ENCODE measurements at places on chromosomes 2 and 18.

DNA sequence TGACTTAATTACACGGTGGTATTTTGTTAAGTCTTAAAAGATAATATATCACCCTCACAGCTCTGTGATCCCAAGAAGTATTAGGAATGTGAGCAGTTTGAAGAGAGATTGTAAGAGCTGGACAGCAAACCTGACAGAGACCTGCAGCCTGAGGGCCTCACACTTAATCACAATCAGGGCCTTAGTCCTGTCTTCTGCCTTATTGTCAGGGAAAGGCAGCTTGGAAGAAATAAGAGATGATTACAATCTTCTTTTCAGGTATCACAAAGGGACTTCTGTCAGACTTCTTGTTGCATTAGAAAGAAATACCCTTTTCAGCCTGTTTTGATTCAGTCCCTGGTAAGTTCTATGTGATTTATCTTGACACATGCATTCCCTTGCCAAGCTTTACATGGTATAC lies 1433.8 kb upstream of the SLC39A10 start:
- DNase-seq, result no peak

- DNase-seq, result no peak
These were observed 62.5 kb downstream of the REEP1 start for GRCh38 chr2:86274918-86275275.

DNA sequence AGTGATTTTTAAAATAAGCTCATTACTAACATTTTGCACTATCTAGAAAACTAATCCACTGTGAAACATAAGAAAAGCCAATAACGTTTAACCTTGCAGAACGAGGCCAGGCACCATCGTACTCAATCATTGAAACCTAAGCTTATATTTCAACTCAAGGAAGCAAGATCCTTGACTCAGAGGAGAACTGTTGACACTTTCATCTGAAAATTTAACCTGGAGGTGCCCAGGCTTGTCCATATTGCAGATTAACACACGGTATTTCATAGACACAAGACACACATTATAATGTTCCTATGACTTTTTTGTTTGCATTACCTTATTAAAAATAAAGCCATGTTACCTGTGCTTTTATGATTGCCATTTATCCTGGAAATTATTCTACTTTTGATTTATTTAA lies 89.6 kb downstream of the ZNF385B start:
- DNase-seq, result no peak

DNA sequence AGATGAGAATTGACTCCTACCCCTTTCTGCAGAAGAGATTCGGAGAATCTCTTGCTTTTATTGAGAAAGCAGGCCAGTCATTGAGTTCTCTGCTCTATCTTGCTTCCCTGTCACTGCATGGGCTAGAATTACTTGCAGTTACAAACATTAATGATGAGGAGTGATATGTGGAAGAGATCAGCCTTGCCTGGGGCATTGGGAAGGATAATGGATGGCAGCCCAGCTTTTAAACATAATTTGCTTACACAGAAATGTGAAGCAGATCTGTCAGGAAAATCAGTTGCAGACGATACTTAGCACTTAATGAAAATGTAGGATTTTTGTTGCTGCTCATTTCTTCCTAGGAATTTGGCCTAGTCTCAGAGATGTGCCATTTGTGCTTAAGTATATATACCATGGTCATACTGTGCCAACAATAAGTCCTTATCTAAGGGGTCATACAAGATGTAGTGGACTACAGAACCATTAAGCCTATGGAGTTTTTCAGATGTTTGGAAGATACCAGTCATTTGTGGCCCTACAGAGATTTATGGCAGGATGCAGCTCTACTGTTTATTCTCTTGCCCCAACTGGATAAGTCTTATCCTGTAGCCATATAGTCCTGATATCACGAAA lies 92.7 kb downstream of the XRCC5 start:
- no peak for DNase-seq

DNA sequence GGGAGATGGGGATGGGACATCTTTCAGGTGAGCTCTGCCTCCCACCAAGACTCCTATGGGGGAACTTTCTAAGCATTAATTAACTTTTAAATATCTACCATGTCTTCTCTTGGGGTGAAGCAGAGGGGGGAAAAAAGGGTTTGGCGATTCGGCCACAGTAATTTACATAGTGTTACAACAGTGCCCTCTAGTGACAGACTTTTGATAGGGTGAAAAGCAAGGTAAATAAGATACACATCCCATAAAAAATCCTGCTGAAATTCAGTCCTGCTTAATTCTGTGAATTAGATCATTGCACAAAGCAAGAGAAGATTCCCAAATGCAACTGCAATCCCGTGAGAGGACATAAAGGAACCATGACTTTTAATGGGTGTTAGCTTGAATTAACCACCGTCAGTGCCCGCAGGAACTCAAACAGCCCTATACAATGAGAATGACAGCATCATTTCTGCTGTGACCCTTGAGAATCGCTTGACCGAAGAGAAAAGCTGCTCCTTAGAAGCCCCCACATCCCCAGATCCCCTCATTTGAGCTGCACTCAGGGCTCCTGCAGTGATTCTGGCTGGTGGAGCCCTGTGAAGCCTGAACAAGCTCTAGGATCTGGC lies 32.8 kb downstream of the FAM124B start:
- DNase-seq, result peak; percentile 63

GRCh38 chr2:241140445-241140840 lies 8.8 kb downstream of the PASK start:
- DNase-seq, result no peak

- no peak for DNase-seq
These were observed 113.9 kb upstream of the CCDC68 start for GRCh38 chr18:55073116-55073515.

GRCh38 chr18:12828116-12829051 lies 55.7 kb downstream of the PTPN2 start:
- no peak for DNase-seq

DNA sequence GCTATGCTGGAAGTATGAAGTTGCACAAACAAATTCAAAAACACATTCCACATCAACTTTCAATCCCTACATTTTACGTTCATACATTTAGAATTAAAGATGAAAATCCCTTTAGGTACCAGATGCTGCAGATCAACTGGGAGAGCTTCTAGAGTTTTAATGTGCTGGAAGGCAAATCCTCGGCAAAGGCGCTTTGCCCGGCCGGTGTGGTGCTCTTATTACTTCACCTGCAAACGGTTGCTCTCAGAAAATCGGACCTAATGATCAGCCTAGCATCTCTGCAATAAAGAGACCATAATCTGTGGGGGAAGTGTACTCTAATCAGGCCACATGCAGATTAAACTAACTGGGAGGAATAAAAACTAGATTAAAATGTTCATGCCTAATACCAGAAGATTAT lies 513.8 kb downstream of the ZEB2 start:
- DNase-seq, result no peak

GRCh38 chr18:12839057-12839525 lies 44.9 kb downstream of the PTPN2 start:
- DNase-seq, result no peak

GRCh38 chr18:13270279-13270855 lies 51.8 kb downstream of the LDLRAD4 start:
- no peak for DNase-seq

DNA sequence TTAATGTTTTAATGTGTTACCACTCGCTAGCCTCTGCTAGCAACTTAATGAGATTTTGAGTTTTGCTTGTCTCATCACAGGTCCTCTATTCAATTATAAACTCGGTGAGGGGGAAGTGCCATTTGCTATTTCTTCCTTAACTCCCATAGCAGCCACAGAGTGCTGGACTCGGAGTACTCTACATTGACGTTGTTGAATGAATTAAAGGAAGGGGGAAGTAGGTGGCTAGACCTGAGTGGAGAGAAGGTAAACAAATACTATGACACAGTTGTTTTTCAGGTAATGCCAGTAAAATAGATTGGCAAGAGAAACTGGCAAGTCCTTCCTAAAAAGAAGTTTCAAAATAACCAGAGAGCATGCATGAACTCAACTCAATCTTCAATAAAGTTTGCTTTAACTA lies 339.3 kb downstream of the HRH4 start:
- DNase-seq, result no peak

GRCh38 chr2:145845207-145845894 lies 1325.4 kb upstream of the ZEB2 start:
- no peak for DNase-seq

DNA sequence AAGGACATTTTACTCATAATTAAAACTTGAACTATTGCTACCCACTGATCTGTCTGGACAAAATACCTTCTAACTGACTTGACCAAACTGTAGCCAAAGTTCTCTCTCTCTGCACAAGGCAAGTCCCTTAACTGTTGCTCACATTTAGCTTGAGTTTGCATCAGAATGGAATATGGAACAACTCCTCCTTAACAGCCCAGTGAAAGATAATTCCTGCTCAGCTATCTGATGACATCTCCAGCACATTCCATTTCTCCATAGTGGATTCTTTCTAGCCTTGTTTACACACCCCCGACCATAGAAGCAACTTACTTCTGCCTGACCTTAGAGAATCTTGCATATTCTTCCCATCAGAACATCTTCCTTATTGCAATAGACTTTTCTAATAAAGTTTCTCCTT lies 317.2 kb upstream of the CDH2 start:
- DNase-seq, result no peak

DNA sequence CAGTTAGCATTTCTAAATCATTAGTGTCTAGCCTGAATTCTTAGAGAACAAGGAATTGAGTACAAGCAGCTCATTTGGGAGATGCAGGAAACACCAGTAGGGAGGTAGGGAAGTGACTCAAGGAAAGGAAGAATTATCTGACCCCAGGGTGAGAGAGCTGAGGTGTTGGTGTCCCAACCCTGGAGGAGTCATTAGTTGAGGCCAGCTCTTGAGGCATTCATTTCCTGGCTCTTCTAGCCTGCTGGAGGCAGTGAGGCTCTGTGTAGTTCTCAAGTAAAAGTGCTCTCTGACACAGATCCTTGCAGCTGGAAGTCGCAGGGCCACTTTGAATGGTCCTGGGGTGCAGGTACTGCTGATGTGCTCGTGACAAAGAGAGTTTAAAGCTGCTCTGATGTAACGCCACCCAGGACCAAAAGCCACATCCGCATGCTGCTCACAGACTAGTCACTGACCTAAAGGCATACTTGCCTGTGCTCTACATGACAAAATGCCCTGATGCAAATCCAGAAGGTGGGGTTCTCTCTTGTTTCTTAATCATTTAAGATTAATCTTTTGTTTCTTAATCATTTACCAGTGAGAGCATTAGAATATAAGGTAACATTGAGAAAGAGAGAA lies 299.5 kb upstream of the LYPD1 start:
- no peak for DNase-seq

GRCh38 chr18:903701-904100 lies 970 bp upstream of the ADCYAP1 start:
- peak; percentile 24 for DNase-seq

- peak; percentile 80 for DNase-seq
These were observed 503 bp downstream of the ZNF513 start for GRCh38 chr2:27379836-27380625.

- no peak for DNase-seq
These were observed 7.1 kb upstream of the CYS1 start for GRCh38 chr2:10087360-10087759.

DNA sequence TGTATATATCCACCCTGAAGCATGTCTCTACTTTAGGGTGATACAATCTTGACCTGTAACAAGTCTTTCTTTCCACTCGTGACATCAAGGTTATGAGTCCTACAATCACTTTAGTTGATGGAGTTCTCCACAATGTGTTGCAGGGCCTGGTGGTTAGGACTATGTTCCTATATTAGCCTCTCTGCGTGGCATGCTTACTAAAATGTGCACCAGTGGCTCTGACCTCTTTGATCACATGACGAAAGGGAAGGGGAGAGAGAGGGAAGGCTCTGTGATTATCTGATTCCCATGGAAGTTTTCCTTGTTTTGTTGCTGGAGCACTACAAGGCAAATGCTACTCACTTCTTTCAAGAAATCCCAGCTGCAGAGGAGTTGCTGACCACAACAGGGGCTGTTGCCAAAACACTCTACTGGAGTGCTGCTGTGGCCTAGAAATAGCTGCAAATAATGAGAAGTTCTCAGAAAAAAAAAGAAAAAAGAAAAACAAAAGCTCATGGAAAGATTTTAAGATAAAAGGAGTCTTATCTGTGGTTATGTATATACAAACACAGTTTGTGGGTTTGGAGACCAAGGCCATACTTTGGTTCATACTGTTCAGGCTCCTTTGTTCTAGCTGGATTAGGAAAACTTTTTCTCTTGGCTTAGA lies 272.8 kb upstream of the MMADHC start:
- DNase-seq, result peak; percentile 37

GRCh38 chr18:73258375-73259087 lies 390.7 kb upstream of the NETO1 start:
- DNase-seq, result no peak

- no peak for DNase-seq
These were observed 35.0 kb downstream of the ASB18 start for GRCh38 chr2:236229186-236229585.

GRCh38 chr18:77376043-77376732 lies 126.5 kb downstream of the GALR1 start:
- DNase-seq, result peak; percentile 21

DNA sequence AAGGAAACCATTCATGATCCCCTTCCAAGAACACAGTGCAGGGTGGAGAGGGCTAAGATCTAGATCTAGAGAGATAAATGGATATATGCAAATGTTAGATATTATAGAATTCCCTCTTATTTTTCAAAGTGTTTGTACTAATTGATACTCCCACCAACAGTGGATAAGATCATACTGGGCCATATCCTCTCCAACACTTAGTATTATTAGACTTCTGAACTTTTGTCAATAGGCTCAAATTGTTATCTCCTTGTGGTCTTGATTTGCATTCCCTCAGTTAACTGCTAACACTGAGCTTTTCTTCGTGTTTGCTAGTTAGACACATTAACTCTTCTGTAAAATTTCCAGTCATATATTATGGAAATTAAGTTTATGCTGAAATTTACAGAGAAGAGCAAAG lies 56.5 kb upstream of the GRB14 start:
- DNase-seq, result no peak

DNA sequence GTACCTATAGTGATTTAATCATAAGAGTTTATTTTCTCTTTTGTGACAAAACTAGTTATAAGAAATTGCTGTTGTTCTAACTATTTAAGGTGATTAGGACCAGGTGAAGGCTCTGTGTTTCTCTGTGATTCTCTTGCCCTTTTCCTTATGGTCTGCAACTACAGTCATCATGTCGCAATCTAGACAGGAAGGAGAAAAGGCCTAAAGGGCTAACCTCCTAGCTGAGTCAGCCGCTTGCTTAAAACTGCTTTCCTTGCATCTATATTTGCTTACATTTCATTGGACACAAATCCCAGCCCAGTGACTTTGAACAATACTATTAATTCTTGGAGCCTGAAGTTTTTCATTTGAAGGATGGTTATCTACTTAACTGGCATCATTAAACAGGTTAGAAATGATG lies 93.1 kb downstream of the PIK3C3 start:
- no peak for DNase-seq

DNA sequence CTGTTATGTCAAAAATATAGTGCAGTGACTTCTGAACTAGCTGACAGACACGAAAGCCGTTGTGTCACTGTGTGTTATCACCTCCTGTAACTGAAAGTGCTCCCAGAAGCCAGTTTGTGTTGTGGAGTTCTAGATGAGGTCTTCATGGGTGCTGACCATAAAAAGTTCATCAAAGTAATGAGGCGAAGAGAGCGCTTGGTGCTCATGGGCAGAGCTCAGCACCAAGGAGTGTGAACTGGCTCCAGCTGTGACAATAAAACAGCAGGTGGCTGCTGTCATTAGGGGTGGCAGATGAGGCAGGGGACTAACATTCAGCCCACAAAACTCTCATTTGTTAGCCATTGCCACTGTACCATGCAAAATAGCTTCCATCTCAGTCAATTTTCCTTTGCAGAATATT lies 151.1 kb downstream of the ZNF407 start:
- DNase-seq, result no peak

- DNase-seq, result no peak
These were observed 602.2 kb downstream of the NYAP2 start for GRCh38 chr2:226001716-226002115.

- no peak for DNase-seq
These were observed 117.3 kb downstream of the PLB1 start for GRCh38 chr2:28613186-28613585.

Data from Ammon's horn (tissue), 1 donor.